ENCODE measurements at places on chromosomes 5 and 9.
A peak's percentile ranks its signal among the peaks of the same experiment; 100 is the strongest.

DNA sequence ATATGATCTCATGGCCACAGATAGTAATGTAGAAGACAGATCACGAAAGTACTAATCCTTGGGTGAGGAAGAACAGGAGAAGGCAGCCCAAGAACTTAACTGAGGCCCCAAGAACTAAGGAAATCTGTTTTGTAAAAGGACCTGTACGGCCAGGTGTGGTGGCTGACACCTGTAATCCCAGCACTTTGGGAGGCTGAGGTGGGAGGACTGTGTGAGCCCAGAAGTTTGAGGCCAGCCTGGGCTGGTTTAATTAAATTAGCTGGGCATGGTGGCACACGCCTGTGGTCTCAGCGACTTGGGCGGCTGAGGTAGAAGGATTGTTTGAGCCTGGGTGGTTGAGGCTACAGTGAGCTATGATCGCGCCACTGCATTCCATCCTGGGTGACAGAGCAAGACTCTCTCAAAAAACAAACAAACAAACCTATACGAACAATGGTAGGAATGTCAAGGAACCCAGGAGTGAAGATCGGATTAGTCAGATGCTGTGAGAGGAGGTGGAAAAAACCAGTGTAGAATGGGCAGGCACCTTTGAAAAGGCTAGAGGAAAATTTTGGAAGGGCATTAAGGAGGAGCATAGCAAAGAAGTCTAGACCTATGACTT lies 283.8 kb upstream of the DMRT1 start:
- DNase-seq, result peak; percentile 79

GRCh38 chr9:100084128-100084453 lies 14.7 kb downstream of the ERP44 start:
- DNase-seq, result no peak

GRCh38 chr5:83864652-83865051 lies 144.0 kb upstream of the HAPLN1 start:
- DNase-seq, result no peak

GRCh38 chr5:2433086-2433485 lies 318.4 kb downstream of the IRX2 start:
- DNase-seq, result no peak

All from renal cortical epithelial cell (primary cell).